ENCODE measurements at places on chromosomes 7 and 10.

GRCh38 chr10:78739444-78740053 lies 329.2 kb upstream of the ZMIZ1 start:
- no peak for DNase-seq

GRCh38 chr7:75646571-75647102 lies 92.1 kb downstream of the HIP1 start:
- no peak for DNase-seq

GRCh38 chr10:103980288-103980906 lies 13.5 kb downstream of the SLK start:
- DNase-seq: no peak

- no peak for DNase-seq
These were observed 148.0 kb downstream of the LRRN3 start for GRCh38 chr7:111238886-111239285.

DNA sequence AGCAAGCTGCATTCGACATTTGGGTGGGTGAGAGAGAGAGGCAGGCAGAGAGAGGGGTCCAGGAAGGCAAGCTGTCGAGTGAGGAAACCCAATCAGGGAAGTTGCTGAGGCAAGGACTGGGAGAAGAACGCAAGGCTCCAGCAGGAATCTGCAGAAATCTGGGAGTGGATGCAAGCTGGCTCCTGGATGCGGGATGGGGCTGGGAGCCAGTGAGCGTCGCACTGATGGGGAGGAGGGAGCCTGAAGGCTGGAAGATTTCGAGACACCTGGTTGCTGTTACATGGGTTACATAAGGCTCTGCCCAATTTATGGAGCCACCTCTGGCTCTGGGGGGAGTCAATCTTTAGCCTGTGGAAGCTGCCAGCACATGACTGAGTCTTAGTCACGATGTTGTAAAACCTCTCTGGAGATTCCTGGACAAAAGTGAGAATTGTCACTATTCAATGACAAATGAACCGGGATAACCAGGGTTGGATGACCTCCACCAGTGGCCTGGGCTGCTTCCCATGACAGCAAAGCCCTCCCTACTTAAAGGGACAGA lies 51.1 kb upstream of the ADRB1 start:
- no peak for DNase-seq

- DNase-seq: no peak
These were observed 20.3 kb downstream of the TLX1 start for GRCh38 chr10:101151395-101151794.

DNA sequence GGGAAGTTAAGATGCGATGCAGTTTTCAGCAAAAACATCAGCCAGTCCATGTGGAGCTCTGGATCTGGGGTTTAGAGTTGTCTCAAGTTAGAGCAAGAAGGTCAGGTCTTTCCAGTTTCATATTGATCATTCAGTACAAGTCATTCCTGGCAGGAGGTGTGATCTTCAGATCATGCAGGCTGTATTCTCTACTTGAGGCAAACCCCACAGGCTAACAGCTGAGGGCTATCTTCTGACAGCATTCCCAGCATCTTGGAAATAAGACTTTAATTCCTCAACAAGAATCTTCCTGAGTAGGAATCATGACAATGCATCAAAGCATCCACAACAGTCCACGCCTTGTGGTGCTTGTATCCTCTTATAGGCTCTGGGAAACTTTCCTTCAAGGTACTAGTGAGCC lies 94.9 kb upstream of the ZNF438 start:
- DNase-seq: no peak

DNA sequence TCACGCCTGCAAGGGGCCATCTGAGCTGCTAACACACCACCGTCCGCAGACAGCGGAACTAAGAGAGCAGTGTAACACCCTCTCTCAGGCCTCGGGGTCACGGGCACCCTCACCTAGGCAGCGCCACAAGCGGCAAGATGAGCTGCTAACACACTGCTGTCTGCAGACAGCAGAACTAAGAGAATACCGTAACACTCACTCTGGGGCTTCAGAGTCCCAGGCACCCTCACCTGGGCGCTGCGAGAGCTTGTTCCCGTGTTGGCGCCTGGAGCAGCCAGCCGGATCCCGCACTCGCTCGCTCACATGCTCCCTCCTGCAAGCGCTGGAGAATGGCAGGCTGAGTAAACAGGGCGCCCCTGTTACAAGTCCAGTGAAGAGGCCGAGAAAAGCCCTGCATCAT lies 160.2 kb downstream of the SRPK2 start:
- DNase-seq: no peak

DNA sequence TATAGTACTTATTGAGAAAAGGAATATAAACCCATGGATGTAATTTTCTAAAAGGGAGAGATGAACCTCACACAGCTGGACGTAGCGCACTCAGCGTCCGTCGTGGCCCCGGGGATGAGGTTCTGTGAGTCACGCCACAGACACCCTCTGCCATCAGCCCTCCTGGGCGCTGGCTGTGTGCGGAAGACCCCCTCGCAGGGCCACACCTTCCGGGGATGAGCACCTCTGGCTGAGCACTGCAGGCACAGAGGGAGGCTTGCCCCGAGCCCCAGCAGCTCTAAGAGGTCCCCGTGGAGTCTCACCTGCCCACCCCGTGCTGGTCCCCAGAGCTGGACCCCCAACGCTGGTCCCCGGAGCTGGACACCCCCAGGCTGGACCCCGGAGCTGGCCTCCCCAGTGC lies 215.8 kb downstream of the PTPRN2 start:
- no peak for DNase-seq

DNA sequence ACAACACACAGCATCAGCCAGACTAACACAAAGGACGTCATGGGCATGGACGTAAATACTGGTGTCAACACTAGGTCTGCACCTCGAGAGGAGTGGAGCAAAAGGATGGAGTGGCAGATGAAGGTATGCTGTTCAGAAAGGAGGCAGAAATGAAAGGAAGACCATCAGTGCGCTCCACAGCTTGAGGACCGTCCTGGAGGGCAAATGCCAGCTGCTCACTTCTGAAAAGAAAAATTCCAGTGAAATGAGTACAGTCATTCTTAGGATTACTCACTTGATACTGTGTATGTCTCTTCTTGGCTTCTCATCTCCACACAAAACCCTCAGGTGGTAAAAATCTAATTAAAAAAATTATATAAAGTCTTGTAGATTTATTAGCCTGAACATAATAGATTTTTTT lies 44.8 kb downstream of the EGFR start:
- no peak for DNase-seq

DNA sequence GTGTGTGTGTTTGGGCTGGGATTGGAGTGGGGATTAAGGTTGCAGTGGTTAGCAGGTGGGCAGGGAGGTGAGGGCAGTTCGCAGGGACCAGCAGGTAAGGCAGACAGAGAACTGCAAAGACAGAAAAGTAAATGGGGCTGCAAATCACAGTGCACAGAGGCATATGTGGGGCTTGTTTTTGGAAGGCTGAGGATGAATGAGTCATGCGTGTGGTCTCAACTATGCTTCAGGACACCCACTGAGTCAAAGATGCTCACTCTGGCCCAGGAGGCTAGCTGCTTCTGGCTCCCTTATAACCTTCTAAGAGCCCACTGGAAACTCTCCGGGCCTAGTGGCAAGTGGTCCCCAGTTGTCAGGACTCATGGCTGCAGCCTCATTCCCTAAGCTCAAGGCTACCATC lies 118.2 kb downstream of the ZNF248 start:
- DNase-seq: no peak

- no peak for DNase-seq
These were observed 15.0 kb downstream of the NEBL start for GRCh38 chr10:20882091-20882490.

DNA sequence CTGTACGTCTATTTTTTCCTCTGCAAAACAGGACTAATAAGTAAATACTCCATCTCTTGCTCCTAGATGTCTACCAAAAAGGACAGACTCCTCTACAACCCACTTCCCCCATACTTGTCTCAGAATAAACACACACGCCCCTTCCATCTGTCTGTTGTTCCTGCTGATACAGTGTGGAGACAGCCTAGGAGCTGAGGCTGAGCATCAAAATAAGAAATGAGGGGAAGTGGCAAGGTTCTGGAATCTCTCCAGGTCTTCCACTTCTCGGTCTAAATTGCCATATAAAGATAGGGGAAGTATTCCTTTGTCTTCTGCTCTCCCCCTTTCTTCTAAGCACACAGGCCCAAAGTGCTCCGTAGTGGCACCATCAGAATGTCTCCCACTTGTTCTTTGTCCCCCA lies 30.8 kb upstream of the VSIR start:
- DNase-seq: no peak

DNA sequence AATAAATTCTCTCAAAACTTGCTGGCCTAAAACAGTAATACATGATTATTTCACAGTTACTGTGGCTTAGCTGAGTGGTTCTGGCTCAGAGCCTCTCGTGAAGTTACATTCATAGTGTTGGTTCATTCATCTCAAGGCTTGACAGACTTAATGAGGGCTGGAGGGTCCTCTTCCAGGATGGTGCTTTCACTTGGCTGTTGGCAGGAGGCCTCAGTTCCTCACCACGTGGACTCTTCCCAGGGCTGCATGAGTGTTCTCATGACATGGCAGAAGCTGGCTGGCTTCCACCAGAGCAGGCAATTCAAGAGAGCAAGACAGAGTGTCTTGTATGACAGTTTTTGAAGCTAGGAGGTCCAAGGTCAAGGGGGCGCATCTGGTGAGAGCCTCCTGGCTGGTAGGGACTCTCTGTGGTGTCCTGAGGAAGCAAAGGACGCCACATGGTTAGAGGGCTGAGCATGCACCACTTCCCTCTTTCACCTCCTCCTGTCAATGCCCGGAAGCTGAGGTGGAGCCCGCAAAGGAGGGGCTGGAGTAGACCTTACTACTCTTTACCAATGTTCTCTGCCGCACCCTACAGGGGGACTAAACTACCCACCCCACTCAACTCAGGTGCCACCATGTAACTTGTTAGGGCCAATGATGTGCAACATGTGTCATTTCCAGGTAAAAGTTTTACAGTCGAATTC lies 58.2 kb upstream of the YAE1 start:
- no peak for DNase-seq

GRCh38 chr10:132676193-132676891 lies 109.6 kb downstream of the NKX6-2 start:
- DNase-seq: no peak

DNA sequence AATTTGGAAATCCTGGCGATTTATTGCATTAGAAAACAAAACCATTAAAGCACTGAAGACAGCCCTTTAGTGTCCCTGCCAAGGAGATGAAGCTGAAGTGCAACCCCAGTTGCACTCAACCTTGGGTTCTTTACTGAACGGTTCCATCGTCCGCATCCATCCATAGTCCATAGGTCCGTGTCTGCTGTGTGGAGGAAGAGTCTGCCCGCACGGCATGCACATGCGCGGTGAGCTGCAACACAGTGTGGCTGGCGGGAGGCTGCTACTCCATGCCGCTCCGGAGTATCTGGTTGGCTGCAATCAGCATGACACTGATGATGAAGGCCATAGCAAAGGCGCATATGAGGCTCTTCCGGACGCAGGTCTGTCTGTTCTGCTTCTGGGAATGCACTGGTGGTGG lies 624.6 kb downstream of the CALN1 start:
- no peak for DNase-seq

- DNase-seq: no peak
These were observed 124.3 kb upstream of the UNC5B start for GRCh38 chr10:71088054-71088453.

GRCh38 chr10:124106241-124106879 lies 13.0 kb upstream of the CHST15 start:
- DNase-seq: no peak

DNA sequence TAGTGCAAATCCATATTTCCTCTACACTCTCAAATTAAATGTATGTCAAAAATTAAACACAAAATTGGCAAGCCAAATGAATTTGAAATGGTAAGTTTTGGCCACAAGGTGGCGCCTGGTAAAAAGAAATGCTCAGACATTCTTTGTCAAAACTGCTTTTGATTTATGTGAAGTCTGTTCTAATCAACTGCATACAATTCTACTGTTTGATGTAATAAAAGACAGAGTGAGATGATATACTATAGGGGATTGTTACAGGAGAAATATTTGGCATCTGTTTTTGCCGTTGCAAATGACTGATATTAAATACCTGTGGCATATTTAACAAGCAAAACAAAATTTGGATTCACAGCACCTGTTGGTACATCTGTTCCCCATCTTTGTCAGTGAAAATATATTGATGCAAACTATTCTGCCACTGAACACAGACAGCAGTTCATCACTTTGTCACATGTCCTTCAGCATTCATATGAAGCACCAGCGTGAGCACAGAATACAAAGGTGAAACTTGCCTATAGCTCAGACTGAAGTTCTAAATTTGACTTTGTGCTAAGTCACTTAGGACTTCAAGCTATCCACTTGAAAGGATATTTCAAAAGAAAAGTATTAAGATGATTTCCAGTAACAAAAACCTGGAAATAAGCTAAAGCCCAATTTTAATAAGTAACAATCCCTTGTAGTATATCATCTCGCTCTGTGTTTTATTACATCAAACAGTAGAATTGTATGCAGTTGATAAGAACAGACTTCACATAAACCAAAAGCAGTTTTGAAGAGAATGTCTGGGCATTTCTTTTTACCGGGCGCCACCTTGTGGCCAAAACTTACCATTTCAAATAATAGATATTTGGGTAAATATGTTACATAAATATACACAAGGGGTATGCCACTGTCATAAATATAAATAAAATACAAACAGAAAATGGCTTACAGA lies 10.2 kb upstream of the CH25H start:
- DNase-seq: peak; percentile 20

DNA sequence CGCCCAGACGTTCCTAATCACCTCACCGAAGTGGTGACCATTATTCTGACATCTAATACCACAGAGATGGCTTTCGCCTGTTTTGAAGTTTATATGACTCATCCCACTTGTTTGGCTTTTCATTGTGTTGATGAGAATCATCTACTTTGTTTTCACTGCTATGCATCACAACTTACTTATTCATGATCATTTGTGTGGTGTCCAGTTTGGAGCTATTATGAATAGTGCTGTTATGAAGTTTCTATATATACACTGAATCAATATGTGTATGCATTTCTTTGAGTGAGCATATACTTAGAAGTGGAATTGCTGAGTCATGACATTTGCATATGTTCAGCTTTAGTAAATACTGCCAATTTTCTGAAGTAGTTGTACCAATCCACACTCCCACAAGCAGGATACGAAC lies 38.6 kb upstream of the TNKS2 start:
- DNase-seq: no peak

GRCh38 chr10:35933491-35933890 lies 291.4 kb upstream of the FZD8 start:
- no peak for DNase-seq

- no peak for DNase-seq
These were observed 568.7 kb upstream of the LRRN3 start for GRCh38 chr7:110522061-110522760.

DNA sequence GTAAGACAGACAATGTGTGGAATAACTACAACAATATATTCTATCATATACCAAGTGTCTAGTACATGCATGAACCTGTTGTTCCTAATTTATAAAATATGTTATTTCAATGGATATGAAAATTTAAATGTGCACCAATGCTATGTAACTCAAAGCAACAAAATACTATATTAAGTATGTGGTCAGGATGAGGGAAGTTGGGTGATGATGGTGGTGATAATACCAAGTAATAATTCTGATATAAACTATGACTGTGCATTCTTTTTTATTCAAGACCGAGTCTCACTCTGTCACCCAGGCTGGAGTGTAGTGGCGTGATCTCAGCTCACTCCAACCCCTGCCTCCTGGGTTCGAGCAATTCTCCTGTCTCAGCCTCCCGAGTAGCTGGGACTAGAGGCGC lies 2.1 kb upstream of the FRA10AC1 start:
- DNase-seq: no peak

All from activated naive CD4-positive, alpha-beta T cell (primary cell).